ENCODE measurements at places on chromosomes 2 and 18.

- no peak for DNase-seq
Measured at GRCh38 chr2:234555616-234556249, 58.9 kb upstream of the ARL4C start.

DNA sequence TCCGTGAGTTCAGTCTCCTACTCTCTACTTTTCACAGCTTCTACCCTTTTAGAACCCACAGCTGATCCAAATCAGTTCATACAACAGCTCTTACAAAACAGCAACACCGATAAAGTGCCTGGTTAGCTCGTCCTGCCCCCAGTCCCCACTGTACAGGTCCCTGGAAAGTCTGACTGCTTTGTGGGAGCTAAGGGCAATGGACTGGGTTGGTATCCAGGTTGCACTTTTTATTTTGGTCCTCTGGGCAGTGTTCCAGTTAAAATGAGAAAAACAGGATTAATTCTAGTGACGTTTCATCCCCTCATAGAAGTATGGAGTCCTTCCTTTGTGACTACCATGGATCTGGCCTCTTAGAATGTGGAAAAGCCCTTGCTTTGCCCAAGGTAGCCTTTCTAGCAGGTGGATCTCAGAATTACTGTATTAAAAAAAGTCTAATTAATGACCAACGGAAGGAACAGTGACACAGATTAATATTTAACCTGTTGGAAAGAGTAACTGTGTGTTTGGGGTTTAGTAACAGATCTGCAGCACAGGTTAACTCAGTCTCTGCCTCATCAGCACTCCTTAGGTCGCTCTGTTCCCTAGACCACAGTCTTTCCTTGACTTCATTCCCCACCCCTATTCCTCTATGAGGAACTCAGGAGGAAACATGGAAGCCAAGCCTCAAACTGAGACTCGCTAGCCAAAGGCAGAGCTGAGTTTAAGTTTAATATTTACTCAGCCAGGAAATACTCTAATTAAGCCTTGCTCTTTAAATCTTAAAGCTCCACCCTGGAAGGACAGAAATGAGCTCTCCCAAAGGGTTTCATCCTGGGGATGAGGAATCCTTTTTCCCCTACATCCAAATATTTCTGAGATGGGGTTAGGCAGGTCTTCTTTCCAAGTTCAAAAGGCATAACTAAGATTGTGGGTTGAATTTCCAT is 52.8 kb upstream of the ITGA6 start:
- DNase-seq = no peak

GRCh38 chr18:35267809-35268208 is 22.2 kb downstream of the ZSCAN30 start:
- no peak for DNase-seq

GRCh38 chr2:127023504-127023903 is 83.5 kb downstream of the BIN1 start:
- no peak for DNase-seq

- DNase-seq = no peak
Measured at GRCh38 chr2:67246791-67247190, 150.3 kb upstream of the ETAA1 start.

- no peak for DNase-seq
Measured at GRCh38 chr2:232963913-232964312, 49.1 kb downstream of the NGEF start.

GRCh38 chr18:49172246-49172645 is 221.5 kb upstream of the SMAD7 start:
- DNase-seq = no peak

DNA sequence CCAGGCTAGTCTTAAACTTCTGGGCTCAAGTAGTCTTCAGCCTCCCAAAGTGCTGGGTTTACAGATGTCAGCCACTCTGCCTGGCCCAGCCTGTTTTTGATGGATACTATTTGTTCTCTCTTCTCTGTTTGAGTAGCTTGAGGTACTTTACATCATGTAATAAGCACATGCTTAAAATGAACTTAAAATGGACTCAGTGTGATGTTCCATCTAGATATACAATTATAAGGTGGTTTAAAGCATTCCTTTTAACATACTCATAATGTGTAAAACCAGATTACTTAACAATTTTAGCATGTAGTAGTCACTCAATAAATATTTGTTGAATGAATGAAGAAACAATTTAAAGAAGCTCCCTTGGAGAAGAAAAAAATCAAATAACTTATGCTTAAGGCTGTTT is 9.6 kb downstream of the PTPRM start:
- DNase-seq = no peak

DNA sequence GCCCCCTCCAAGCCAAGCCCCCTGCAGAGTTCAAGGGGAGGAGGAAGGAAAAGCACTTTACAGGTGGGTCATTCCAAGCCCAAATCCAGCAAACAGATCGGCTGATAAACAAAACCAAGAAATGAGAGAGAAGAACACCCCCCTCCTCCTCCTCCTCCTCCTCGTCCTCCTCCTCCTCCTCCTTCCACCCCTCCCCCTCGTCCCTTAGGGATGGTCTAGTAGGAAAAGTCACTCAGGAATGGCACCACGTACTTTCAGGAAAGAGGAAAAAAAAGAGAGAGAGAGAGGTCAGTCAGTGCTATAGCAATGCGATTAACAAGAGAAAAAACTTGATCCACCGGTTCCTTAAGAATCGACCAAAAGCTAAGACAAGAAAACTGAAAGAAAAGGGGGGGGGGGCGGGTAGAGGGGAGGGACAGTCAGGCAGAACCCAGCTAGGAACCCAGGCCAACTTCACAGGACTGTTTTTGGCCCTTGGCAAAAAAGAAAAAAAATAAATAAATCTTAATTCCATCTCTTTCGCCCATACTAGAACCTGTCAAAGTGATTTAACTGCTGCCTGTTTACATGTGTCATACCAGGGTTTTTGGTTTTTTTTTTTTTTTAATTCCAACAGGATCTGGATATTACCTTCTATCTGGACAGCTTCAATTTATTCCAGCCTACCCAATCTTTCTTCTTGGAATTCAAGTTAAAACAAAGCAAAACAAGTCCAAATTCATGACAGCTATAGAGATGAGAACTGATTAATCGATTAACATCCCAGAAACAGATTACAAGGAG is 906 bp downstream of the IKZF2 start:
- DNase-seq = no peak

DNA sequence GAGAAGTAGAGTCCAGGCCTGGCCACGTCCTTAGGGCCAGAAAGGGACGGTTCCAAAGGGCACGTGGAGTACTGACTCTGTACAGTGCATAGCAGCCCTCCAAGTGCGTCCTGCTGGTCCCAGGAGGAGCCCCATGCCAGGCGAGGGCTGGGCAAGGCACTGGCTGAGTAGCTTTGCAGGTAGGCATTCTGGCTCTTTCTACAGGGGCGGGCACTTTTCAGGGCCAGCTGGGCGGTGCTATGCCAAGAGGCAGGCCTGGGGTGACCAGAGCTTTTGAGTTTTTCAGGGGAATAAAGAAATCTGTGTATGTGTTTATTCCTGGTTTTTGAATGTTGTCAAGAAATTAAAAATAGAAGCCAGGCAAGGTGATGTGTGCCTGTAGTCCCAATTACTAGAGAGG is 15.4 kb upstream of the GLI2 start:
- DNase-seq = no peak

GRCh38 chr2:213451542-213452239 is 167.4 kb downstream of the SPAG16 start:
- DNase-seq = peak; percentile 7

- DNase-seq = no peak
Measured at GRCh38 chr2:105896765-105897163, 152.1 kb downstream of the NCK2 start.

DNA sequence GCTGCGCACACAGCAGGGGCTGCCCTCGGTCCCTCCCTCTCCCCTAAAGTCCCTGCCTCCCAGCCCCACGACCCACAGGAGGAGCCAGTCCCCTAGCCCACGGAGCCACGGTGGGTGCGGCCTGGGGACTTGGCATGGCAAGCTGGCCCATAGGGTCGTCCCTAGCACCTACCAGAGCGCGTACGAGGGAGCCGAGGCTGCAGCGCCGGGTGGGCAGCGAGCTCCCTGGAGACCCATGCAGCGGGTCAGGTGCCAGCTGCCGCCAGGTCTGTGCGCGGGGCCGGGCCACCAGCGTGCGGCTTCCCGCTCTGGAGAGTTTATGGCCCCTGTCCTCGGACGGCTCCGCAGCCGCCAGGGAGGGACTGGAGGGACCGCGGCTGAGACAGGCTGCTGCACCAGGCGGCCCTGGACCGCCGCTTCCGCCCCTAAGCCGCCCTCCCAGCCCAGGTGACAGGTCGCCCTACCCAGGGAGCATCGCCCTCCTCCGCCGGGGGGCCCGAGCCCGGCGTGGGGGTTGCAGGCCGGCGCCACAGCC is 273.6 kb downstream of the CCDC74A start:
- DNase-seq = no peak

GRCh38 chr2:18516112-18516511 is 44.3 kb downstream of the RDH14 start:
- DNase-seq = no peak

GRCh38 chr2:136173126-136173525 is 55.2 kb upstream of the CXCR4 start:
- no peak for DNase-seq

GRCh38 chr18:255171-255570 is 12.7 kb downstream of the THOC1 start:
- no peak for DNase-seq

- DNase-seq = no peak
Measured at GRCh38 chr2:66550826-66551225, 115.9 kb downstream of the MEIS1 start.

DNA sequence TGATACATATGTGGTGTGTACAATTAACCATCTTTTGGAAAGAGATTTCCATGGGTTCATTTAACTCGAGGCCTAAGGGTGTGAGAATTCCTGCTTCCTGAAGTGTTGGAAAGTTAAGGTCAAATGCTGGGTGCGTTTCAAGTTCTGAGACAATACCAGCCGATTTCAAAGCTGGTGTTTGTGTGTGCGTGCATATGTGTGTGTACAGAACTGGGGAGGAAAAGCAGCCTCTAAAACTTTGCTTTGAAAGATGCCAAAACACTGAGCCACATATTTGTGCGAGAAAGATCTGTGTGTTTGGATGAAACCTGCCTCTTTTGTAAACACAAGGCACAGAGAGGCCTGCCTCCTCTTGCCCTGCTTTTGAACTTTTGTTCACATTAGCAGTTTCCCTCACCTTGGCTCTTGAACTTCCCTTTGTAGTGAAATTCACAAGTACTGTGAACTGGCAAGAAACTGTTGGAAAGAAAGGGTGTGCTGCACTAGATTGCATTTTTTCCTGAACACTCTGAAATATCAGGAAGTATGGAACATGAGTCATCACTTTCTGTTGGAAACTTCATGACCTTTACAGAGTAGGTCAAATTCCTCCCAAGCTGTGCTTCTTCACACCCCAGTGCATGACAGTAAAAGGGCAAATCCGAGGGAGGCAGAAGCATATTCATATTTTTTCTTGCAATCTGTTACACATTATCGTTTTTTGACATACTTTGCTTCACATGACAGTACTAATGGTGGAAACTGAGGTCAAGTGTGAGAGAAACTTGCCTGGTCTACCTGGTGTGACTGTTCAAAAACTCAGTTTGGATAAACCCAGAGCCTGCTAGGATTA is 20.0 kb upstream of the CAVIN2 start:
- DNase-seq = no peak

GRCh38 chr2:241996100-241996499 is 126.6 kb downstream of the RTP5 start:
- DNase-seq = no peak

DNA sequence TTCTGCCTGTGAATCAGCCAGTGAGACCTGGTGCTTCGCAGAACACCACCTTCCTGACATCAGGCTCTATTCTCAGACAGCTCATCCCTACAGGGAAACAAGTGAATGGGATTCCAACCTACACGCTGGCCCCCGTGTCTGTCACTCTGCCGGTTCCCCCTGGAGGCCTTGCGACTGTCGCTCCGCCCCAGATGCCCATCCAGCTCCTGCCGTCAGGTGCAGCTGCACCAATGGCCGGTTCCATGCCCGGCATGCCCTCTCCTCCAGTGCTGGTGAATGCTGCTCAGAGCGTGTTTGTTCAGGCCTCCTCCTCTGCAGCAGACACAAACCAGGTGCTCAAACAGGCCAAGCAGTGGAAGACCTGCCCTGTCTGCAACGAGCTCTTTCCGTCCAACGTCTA is 28.1 kb downstream of the ADNP2 start:
- no peak for DNase-seq

Data from NCI-H748 treated with DMSO at 0.1 percent for 48 hours (cell line).